ENCODE measurements at places on chromosomes 3 and 15.

GRCh38 chr3:172249039-172249438 lies 199.2 kb downstream of the GHSR start:
- DNase-seq, result no peak

- no peak for DNase-seq
Measured at GRCh38 chr15:80491163-80491847, 87.1 kb downstream of the ARNT2 start.

DNA sequence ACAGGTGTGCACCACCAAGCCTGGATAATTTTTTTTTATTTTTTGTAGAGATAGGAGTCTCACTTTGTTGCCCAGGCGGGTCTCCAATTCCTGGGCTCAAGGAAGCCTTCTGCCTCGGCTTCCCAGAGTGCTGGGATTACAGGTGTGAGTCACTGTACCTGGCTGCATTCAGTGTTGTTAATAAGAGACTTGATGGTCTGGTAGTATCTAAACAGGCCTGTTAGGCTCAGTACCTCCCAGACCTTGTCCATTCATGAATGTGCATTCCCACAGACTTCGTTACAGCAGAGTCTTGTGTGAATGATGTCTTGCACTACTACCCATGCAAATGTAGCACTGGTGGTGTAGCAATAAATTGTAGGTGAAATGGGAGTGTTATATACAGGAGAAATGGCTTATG lies 17.7 kb downstream of the CMTM8 start:
- no peak for DNase-seq

GRCh38 chr3:59611649-59612443 lies 562.0 kb upstream of the CFAP20DC start:
- no peak for DNase-seq

GRCh38 chr15:88649286-88649733 lies 10.5 kb downstream of the ISG20 start:
- peak; percentile 56 for DNase-seq

- peak; percentile 58 for DNase-seq
Measured at GRCh38 chr3:9715764-9716437, 12.3 kb downstream of the CPNE9 start.

DNA sequence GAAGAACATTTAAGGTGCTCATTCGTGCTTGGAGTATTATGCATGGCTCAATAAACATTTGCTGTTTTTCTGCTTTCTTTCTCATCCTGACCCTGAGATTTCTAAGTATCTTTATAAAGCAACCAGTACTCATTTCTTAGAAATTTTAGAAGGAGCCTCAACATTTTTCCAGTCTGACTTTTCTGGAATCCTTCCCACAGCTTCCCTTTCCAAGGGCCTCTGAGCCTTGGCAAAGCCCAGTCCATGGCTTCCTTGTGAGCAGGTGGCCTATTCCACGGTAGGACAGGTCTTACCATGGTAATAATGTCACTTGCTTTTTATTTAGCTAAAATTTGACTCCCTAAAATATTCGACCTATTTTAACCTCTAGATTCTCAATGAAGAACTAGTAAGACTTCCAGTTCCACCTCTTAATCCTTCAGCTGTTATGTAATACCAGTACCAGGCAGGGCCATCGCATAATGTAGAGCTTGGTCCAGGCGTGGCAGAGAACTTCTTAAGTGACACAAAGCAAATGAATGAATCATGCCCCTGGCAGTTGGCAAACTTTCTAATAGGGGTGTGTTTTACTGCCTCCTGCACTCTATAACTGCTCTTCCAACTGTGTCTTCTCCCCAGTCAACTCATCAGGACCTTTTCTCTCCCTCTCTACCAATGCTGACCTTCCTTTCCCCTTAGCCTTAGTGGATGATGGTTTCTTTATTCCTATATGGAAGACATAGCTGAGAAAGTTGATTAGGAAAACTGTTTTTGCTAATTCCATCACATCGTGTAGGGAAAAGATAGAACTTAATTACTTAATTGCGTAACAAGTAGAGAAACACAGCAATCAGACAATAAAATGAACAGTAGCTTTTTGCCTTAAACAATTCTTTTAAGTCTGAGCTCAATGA lies 894 bp upstream of the TM4SF4 start:
- peak; percentile 70 for DNase-seq

GRCh38 chr15:98787936-98788757 lies 139.8 kb downstream of the IGF1R start:
- no peak for DNase-seq

DNA sequence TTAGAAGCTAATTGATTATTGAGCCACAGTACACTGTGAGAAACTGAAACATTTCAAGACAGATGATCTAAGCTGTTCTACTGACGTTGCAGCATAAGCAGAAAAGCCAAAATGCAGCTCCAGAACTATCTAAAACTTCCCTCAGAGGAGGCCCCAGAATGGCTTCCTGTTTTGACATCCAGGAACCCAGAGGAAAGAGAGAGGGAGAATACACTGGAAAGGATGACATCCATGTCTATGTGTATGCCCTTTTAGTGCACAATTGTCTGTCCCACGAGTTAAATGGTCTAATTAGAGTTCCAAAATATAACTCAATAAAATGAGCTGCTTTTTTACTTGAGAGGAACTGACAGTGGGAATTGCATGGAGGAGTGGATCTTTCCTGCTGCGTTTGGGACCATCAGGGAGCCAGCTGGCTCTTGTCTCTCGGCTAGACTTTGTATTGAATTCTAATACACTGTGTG lies 688.1 kb downstream of the ZNF385D start:
- no peak for DNase-seq

GRCh38 chr3:127783642-127784160 lies 38.6 kb downstream of the MGLL start:
- DNase-seq, result no peak

DNA sequence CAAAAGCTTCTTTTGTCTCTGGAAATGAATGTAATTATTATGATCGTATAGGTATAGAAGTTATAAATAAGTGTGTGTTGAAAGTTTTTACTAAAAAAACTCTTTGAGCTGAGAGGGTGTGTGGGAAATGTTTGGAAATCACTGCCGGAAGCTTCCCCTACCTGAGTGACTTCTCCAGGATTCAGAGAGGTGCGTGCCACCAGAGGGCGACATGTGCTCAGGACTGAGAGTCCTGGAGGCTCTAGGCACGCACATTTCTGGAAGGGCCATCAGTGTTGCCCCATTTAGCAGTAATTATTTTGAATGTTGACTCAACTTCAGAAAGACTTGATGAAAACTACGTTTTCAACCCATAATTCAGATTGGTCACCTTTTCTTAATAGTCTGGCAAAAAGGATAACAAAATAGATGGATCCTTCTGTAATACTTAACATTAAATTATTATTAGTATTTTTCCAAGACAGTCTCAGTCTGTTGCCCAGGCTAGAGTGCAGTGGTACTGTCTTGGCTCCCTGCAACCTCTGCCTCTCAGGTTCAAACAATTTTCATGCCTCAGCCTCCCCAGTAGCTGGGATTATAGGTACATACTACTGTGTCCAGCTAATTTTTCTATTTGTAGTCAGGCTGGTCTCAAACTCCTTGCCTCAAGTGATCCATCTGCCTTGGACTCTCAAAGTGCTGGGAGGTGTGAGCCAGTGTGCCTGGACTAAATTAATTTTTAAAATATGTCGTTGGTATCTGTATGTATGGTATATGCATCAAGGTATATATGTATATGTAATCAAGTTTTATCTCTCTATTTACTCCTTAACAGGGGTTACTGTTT lies 34.5 kb downstream of the GPR171 start:
- peak; percentile 64 for DNase-seq

GRCh38 chr3:113034011-113034410 lies 43.2 kb downstream of the GTPBP8 start:
- DNase-seq, result no peak

DNA sequence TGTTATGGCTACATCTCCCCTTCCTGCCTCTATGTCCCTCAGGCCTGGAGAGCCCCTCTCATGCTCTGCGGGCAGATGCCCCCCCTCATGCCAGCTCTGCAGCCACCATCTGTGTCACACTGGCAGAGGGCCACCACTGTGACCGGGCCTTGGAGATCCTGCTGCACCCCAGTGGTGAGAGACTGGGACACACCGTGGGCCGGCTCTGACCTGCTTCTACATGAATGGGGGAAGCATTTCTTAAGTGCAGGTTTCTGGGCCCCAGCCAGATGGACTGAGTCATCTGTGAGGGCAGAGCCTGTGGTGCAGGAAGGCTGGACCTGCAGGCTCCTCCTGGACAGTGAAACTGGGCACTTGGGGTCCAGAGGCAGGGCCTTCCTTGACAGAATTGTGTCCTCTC lies 4.8 kb downstream of the VWA5B2 start:
- DNase-seq, result peak; percentile 60

DNA sequence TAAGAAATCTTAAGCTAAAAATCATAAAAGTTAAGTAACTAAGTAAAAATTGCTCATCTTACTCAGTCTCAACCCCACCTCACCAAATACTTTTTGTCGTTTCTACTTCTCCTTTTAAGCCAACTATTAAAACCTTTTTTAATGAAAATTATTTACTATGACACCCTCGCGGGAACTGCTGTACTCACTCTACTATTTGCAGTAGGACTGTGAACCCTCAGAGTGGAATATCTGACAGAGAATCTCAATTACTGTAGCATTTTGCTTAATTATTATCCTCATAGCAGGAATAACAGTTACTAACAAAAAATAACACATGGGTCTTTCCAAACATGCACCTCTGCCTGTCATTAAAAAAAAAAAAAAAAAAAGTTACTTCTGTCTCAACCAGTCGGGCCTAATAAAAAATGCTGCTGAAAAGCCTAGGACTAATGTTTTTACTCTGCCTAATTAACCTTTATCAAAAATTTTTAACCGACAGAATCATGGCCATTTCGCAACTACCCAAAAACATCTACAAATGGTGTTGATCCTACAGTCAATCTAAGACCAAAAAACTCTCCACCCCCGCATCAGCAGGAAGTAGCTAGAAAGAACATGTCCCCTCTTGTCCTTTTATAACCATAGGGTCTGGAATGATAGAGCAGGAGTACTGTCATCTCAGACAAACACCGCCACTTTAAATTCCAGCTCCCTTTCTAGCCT lies 10.2 kb downstream of the ALDH1L1 start:
- DNase-seq, result no peak

DNA sequence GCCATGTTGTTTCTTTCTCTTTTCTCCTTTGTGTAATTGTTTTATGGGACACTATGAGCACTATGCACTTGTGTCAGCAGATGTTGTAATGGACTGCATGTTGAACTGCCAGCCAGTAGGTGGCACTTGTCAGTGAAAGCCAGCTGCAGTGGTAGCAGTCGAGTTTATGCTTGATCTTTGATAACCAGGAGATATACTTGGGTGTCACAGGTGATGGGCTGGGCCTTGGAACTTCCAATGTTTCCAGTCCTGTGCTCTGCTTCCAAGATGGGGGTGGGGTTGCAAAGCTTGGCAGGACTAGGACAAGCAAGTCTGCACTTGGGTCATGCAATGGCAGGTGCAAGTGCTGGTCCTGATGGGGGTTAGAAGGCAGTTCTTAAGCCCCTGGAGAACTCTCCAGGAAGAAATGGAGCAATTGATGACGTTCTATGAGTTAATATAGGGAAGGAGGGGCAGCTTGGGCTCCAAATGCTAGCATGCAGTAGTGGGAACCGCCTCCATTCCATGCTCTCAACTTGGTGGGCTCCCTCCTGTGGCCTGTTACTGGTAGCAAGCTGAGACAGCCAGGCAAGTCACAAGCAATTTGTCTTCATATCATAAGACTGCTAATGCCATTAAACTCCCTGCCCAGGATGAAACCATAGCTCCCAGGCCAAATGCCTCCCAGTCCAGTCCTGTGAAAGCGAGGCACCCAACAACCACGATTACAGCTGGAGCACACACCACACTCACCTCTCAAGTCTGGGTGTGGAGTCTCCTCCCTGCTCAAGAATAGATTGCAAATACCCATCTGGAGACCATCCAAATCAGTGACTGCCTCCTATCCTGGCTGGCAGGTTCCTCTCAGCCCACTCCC lies 287.2 kb downstream of the CGGBP1 start:
- DNase-seq, result peak; percentile 7

- DNase-seq, result no peak
Measured at GRCh38 chr15:65629548-65629947, 7.8 kb downstream of the SLC24A1 start.

DNA sequence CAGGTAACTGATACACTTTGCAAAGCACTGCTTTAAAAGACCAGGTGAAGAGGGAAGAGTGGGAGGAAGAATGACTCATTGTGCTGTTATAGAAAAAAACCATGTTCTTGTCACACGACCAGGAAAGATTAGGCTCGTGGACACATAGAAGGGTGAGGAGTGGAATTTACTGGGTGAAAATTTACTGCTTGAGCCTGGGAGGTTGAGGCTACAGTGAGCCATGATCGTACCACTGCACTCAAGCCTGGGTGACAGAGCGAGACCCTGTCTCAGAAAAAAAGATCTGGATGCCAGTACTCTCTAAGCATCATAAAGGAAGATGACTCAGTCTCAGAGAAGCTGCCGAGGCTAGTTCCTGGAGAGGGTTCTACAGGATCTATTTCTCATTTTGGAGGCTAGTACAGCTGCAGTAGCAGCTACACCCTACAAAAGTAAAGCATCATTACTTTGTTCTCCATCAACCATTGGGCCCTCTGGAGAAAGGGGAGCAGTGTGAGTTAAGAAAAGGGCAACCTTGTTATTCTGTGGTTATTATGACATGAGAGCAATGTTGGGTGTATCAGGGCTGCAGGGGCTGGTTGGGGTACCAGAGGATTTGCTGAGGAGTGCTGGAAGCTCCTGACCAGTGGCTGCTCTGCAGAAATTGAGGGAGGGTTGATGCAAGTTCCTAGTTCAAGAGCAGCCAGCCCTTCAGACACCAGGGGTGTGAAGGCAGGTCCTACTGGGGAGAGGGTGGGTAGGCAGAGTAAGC lies 75.4 kb downstream of the CMTM8 start:
- DNase-seq, result no peak

DNA sequence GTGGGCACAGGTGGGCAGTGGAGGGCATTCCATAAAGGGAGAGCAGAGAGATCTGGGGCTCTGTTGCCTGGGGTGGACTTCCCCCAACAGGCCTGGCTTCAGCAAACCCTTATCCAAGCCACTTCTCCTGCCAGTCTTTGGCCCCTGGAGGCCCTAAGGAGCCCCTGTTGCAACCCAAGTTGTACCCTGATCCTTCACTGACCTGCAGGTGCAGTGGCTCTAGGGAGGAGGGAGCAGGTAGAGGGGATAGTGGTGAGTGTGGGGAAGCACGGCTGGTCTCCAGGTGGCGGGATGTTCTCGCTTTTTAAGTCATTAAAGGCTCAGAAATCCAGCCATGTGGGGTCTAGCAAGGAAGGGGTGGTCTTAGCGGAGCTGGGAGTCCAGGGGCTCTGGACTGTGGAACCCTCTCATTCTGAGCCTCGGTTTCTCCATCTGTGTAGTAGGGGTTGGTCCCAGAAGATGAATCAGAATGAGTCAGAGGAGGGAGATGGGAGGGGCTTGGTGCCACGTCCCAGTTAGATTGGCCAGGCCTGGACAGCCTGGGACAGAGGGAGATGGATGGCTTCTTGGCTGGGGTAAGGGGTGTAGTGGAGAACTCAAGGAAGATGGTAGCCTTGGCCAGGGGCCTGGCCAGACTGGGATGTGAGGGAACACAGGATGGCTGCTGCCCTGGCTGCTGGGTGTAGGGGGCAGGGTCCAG lies 2.6 kb downstream of the ZBTB47 start:
- DNase-seq, result no peak
